ENCODE measurements at places on chromosomes 5 and 9.
A peak's percentile ranks its signal among the peaks of the same experiment; 100 is the strongest.

GRCh38 chr9:26271495-26272122 lies 593.4 kb upstream of the TUSC1 start:
- DNase-seq = no peak

- no peak for DNase-seq
These were observed 38.6 kb upstream of the SMC5 start for GRCh38 chr9:70220216-70220615.

- DNase-seq = no peak
These were observed 1.4 kb downstream of the GLIS3 start for GRCh38 chr9:4298255-4299004.

DNA sequence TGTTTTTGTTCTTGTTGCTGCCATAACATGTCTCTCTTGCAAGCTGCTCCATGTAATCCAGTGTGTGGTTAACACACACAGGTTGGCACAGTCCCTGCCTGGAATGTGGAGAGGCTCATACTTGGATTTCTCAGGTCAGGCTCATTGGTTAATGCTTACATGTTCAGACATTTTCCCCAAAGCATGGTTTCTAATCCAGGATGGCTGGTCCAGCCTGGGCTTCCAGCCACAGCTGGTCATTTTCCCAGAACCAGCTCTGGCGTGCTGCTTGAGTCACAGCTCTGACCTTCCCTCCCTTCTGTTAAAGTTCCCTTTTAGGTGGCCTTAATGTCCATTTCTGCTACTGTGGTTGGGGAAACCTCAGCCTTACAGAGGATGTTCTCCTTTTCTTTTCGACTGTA lies 294.3 kb downstream of the TAF11L14 start:
- DNase-seq = no peak

DNA sequence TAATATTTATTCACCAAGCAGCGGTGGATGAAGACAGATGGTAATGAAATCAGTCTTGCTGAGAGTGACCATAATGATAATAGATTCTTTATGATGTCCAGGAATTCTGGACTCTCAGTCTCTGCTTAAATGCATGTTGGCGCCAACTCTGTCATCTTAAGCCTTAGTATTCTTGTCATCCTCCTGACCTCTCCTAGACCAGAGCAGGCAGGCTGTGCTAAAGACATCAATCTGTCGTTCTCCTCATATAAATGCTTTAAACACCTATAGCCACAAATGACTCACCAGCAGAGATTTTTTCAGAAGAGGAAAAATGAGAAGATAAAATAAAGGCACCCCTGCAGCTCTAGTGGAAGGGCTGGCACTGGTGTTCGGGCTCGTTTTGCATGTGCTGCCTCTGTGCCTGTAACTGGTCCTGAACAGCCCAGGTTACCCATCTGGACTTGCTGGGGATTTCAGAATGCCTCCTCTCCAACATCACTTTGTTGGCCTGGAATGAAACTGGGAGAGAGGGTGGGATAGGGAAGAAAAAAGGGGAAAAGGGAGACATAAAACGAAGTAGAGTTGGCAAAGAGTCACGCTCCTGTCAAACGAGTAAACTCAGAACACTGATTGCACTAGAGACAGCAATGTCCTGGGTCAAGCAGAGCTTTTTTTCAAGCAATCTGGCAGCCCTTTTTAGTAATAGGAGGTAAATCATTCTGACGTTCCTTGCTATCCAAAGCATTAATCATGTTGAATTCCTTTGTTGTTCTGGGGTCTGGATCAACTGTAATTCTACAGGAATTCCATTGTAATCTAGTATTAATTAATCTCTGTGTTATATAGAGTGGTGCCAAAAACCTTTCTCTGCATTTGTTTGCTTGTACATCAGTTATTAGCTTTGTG lies 195.5 kb upstream of the CLINT1 start:
- DNase-seq = peak; percentile 64

GRCh38 chr5:1792842-1793266 lies 6.8 kb downstream of the MRPL36 start:
- peak; percentile 54 for DNase-seq

DNA sequence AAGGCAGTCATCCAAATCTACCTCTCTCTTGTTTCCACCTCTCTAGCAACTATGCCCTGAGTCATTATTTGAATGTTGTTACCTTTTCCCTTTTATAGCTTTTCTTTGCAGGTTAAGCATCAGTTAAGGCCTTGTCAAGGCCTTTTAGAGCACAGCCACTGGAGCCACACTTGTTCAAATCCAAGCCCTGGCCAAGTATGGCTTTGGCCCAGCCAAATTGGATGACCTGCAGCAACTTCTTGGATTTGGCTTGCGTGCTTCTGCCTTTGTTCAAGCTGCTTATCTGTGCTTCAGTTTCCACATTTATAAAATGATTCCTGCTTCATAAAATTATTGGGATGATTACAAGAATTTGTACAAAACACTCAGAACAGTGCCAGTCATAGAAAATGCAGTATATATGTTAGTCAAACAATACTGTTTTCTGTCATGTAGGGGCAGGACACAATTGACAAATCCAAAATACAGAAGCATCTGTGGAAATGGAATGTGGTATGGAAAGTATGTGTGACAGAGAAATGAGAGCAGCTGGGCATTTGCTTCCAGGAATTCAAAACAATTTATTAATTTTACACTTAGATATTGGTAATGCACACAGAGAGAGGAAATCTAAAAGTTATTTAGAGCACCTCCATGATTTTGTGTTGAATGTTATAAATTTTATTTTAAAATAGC lies 17.9 kb upstream of the RLN1 start:
- DNase-seq = no peak

- DNase-seq = no peak
These were observed 15.6 kb upstream of the BICD2 start for GRCh38 chr9:92780206-92780605.

All from fibroblast of skin of left quadriceps (primary cell).